ENCODE measurements at places on chromosomes 5 and 9. TPM values are rescaled to one million over a fixed set of nuclear protein-coding genes. Genes with fewer than 3 reads are reported as not detected.

- DNase-seq, result peak; percentile 91
Observed at GRCh38 chr9:122261469-122261881, 3.2 kb downstream of the RBM18 start.

Gene MUSK
- total RNA-seq, result not detected

Gene LCN15
- total RNA-seq, result not detected

DNA sequence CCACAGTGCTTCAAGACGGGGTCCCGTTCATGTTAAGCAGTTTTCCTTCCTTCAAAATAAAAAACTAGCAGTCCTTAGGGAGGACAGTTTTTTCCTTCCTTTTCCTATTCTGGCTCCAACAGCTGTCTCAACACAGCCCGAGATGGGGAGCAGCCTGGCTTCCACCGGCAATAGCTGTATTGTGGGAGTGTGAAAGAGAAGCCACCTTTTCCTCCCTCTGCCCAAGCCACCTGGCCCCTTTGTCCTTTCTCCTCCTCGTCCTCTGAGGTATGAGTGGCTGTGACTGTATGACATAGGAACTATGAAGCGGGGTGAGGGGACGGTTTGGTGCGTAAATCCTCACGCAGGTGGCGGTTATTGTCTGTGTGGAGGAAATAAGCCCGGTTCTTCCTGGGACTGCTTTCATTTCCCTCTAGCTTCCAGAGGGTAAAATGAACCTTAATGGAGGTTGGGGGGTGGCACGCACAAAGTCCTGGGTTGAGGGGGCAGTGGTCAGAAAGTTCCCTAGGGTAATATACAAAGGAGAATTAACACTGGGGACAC lies 292.0 kb upstream of the DMRT1 start:
- no peak for DNase-seq

- no peak for DNase-seq
Observed at GRCh38 chr5:172670444-172670843, 29.4 kb downstream of the NEURL1B start.

DNA sequence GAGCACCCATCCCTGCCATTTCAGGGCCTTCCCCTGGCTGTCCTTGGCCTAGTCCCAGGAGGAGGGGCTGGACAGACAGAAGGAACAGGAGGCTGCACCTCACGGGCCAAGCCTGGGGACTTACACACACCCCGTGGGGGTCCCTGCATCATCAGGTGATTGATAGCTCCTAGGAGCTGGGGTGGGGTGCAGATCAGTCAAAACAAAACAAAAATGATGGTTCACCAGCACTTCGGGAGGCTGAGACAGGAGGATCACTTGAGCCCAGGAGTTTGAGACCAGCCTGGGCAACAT lies 169.3 kb downstream of the GAPVD1 start:
- DNase-seq, result no peak

DNA sequence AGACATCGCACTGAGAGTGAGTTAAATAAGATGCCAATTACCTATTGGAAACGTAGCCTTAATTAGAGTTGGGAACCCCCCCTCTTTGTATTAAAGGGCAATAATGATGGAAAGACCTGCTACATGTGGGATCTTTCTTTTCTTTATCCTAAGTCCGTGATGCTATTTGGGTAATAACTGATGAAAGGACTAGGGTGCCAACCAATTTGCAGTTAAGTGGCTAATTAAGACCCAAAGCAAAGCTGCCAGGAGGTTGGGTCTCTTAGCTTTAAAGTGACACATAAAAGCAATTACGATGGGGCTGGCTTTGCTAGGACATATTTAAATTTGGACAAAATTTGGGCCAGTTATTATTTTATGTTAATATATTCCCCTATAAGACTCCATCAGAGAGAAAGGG lies 728.8 kb downstream of the NR2F1-AS1 start:
- DNase-seq, result no peak

GRCh38 chr9:95053611-95054570 lies 263.6 kb downstream of the FANCC start:
- peak; percentile 43 for DNase-seq

DNA sequence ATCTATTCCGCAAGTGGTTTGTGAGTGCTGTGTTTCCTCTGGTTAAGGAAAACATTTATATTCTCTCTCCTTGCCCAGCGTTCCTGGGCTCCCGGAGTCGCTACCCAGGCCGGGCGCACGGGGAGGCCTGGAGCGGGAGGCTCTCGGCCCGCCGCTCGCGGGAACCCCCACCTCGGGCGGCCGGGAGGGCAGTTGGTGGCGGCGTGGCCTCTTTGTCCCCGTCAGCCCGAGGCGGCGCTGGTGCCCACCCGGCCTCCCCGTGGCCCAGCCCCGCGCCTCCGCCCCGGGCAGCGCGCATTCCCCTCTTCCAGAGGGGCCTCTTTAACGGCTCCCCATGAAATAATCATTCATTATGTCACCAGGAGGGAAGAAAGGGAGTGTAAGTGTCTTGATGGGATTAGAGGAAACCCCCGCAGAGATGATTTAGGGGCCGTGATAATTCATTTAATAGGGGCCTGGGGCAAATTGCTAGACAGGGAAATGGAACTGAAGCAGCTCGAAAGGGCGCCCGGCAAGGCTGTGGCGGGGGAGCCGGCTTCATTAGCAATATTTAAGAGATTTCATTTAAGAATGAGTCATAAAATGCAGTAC lies 181.9 kb upstream of the TBCA start:
- DNase-seq, result no peak

DNA sequence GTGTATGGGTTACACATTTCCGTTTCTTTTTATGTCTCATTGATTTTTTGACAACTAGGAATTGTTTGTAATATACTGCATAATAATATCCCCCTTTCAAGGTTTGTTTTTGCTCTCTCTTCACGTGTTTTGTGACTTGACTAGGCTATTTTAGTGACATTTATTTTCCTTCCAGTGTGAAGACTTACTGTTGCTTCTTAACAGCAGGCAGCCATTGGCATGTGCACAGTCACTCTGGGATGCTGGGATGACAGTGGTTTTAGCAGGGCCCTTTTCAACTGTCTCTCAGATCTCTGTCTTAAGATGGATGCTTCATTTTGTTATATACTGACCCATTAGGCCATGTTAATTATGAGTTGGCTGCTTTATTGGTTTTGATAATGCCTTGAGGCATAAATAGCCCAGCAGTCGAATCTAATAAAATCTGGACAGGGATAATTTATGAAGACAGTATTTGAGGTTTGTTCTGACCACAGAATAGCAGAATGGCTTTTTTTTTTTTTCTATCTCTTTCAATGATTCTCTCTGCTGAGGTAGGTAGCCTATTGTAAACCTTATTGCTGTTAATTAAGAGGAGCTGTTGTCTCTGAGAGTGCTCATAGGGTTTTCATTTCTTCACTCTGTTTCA lies 536.0 kb downstream of the GABRG2 start:
- DNase-seq, result no peak

Gene MSMP
- not detected for total RNA-seq

DNA sequence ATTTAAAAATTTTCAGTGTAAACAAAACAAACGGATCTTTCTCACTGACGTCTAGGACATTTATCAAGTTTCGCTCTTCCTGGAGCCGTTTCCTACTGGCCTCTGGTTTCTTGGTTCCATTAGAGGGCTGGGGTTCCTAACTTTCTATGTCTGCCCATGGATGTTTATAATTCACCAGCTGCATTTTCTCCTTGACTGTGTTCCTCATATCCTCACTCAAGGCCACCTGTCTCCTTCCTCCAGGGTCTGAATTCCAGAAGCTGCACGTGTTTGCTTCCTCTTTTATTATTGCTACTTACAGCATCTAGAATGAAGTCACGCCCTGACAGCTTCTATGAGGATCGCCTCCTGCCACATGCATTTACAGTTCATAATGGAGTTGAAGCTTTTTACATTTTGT lies 74.1 kb upstream of the BASP1 start:
- no peak for DNase-seq

Gene INSYN2B
- total RNA-seq, result 7.8 TPM

DNA sequence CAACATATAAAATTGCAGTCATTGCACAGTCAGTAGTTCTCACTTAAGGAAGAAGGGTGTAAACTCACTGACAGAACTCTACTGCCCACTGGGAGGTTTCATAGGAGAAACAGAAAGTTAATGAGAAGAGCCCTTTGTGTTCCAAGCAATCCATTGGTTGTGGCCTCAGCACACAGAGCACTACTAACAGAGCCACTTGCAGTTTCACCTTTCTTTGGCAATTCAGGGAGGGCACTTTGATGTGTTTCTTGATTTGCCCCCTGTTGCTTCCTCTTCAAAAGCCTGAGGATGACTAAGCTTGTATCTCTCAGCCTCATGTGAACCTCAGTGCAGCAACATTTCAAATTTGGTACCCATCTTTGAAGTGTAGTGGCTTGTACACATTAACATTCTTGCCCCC lies 409.4 kb downstream of the DMRTA1 start:
- DNase-seq, result no peak

All from fibroblast of the aortic adventitia (primary cell).